ENCODE measurements at places on chromosomes 13 and 19.

- DNase-seq = no peak
Measured at GRCh38 chr19:34189199-34189916, 17.1 kb downstream of the LSM14A start.

GRCh38 chr13:113498905-113499304 is 8.4 kb upstream of the DCUN1D2 start:
- DNase-seq = no peak

DNA sequence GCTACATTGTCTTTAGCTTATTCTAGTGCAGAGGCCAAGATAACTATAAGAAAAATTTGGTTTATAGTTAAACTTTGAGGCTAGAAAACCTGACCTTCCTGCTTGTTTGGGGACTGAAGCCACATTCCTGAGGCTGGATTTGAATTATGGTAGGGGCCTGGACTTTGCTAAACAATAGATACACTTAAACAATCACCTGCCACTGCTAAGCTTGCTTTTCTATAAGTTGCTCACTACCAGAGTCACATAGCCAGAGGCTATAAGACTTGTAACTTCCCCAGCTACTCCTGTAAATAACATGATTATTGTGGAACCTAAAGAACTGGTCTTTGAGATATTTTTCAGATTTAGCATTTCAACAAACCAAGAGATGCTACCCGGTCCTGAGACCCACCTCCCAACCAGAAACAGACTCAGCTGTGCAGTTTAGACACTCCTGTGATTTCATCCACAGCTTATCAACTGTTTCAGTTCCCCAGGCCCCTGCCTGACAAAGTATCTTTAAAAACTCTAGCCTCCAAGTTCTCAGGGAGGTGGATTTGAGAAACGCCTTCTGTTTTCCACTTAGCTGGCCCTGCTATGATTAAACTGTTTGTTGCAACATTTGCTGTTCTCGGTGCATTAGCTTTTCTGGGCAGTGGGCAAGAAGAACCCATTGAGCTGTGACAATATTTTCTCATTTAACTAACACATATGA is 77.7 kb downstream of the MIPEP start:
- no peak for DNase-seq

- DNase-seq = no peak
Measured at GRCh38 chr19:47155148-47155547, 24.5 kb downstream of the SAE1 start.

- no peak for DNase-seq
Measured at GRCh38 chr13:29905845-29906244, 55.4 kb upstream of the UBL3 start.

DNA sequence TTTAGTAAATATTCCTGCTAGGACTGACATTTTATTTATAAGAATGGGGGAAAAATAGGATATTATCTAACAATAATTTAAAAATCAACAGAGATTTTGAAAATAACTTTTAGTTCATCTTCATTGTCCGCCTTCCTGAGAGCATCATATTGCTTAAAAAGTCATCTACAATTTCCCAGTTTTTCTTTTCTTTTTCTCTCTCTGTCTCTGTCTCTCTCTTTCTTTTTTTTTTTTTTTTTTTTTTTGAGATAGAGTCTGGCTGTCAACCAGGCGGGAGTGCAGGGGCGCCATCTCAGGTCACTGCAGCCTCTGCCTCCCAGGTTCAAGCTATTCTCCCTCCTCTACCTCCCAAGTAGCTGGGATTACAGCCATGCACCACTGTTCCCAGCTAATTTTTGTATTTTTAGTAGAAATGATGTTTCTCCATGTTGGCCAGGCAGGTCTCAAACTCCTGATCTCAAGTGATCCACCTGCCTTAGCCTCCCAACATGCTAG is 276.3 kb downstream of the DACH1 start:
- DNase-seq = no peak

GRCh38 chr13:99832347-99832746 is 139.2 kb downstream of the ZIC5 start:
- no peak for DNase-seq

GRCh38 chr19:43804432-43804831 is 2.2 kb upstream of the LYPD5 start:
- DNase-seq = no peak

GRCh38 chr13:63693696-63694095 is 2278.0 kb upstream of the PCDH20 start:
- DNase-seq = no peak

GRCh38 chr19:33872445-33873320 is 76.0 kb downstream of the KCTD15 start:
- peak; percentile 58 for DNase-seq

DNA sequence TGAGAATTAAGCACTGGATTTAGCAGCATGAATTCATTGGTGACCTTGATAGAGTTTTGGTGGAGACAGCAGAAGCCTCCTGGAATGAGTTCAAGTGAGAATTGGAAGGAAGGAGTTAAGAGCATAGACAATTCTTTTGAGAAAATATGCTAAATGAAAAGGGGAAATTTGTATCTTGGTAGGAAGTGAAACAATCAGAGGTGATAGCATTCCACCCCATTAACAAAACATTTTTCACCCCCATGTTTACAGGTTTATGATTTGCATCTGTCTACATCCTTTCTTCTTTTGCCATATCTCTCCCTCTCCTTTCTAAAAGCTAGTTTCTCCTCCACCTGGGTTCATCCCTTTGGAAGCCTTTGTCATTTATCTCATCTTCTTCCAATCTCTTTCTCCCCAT is 27.5 kb downstream of the LNX2 start:
- DNase-seq = no peak

DNA sequence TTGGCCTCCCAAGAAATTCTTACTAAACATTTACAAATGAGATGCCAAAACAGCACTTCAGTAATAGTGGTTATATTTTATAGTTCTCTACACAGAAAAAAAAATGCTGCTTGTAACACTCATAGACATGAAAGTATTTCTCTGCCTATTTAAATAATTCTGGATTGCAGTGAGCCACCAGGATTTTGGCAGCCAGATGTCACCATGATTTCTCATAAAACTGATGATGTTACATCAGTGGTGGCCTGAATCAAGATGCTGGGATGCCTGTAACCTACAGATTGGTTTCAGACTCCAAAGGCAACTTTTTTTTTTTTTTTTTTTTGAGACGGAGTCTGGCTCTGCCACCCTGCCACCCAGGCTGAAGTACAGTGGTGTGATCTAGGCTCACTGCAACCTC is 2.7 kb upstream of the CAPS start:
- no peak for DNase-seq

GRCh38 chr19:5578097-5578846 is 10.5 kb upstream of the TINCR start:
- peak; percentile 48 for DNase-seq

DNA sequence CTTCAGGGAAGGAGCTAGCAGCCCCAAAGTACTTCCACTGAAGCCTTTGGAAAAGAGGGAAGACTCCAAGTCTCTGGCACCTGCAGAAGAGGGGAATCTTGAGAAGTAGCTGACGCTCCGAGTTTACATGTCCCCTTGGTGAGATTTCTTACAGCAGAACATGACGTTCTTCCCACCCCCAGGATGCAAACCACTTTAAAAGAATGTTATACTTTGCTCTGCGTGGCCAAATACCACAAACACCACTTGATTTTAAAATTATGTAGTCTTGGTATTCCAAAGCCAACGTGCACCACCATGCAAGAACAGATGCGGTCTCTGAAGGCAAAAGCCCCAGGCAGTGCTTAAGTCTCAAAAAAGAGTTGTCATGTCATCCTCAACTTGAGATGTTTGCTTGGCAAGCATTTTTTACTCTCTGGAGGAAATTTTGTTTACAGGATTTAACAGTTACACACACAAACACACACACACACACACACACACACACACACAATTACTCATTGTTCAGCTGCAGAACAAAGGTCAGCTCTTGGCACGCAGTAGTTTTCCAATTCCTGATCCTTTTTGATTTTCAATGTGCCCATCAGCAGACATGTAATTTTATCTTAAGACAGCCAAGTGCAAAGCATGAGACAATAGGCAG is 106.1 kb downstream of the RGCC start:
- DNase-seq = peak; percentile 62

GRCh38 chr13:30654430-30654829 is 36.7 kb downstream of the USPL1 start:
- no peak for DNase-seq
